ENCODE measurements at places on chromosomes 12 and 14.
A peak's percentile ranks its signal among the peaks of the same experiment; 100 is the strongest.

DNA sequence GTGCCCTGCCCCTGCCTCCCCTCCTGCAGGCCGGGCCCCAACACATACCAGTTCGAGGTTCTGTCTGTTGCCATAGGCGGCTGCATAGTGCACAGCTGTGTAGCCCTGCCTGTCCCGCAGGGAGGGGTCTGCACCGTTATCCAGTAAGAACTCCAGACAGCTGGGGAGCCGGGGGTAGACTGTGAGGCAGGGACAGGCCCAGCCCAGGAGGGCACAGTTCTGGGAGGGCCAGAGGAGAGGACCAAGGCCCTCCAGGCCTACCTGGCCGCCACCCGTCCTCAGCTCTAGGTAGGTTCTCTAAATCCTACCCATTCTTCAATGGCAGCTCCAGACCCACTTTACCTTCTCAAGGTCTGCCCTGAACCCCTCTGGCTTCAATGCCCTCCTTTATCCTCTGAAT is 9.5 kb downstream of the ANKRD52 start:
- DNase-seq: no peak

DNA sequence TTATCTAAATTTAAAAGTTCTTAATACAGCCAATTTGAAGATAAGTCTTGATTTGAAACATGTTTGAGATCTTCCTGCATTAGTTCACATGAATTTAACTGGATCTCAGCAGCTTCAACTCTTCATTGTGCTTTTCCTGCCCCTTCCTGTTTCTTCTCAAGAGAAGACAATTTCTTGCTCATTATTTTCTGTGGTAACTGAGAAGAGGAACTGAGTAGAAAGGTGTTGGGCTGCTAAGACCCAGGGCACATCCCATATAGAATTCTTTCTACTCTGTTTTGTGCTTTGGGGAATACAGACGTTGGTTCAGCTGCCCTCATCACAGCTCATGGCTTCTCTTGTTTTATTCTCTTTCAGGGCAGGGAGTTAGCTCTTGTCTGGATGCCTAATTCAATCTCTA is 110.2 kb downstream of the SNAPC1 start:
- no peak for DNase-seq

- DNase-seq: peak; percentile 30
Measured at GRCh38 chr14:96125536-96125935, 79.1 kb upstream of the BDKRB2 start.

DNA sequence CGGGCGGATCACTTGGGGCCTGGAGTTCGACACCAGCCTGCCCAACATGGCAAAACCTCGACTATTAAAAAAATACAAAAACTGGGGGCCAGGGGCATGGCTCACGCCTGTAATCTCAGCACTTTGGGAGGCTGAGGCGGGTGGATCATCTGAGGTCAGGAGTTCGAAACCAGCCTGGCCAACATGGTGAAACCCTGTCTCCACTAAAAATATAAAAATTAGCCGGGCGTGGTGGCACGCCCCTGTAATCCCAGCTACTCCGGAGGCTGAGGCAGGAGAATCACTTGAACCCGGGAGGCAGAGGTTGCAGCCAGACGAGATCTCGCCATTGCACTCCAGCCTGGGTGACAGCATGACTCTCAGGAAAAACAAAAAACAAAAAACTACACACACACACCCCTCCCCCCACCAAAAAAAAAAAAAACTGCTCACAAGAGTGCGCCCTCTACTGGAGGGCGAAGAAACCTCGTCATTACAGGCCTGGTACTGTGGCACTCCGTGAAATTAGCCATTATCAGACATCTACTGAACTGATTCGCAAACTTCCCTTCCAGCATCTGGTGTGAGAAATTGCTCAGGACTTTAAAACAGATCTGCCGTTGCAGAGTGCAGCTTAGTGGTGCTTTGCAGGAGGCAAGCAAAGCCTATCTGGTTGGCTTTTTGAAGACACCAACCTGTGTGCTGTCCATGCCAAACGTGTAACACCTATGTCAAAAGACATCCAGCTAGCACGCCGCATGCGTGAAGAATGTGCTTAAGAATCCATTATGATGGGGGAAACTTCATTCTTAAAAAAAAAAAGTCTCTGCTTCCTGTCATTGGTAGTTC is 7.7 kb downstream of the PPP1R3E start:
- DNase-seq: no peak

GRCh38 chr14:36083317-36083716 is 93.2 kb downstream of the PTCSC3 start:
- DNase-seq: no peak

DNA sequence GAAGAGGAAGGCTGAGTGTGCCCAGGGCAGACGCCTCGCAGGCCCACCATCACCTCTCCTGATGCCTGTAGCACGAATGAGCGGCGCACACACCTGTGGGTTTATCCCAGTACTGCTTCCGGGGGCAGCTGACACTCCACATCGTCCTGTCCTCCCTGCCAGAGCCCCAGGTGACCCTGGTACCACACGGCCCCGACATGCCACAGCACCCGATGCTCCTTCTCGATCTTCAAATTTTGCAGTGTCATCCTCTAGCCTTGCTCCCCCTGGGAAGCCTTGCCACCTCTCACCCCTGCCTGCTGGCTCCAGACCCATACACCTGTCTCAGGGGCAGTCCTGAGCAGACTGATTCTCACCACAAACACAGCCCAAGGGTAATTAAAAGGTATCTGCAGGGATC is 40.6 kb downstream of the ANO2 start:
- DNase-seq: no peak

Data from tibial nerve (tissue), 4 donors.